ENCODE measurements at places on chromosomes 5 and 9.

DNA sequence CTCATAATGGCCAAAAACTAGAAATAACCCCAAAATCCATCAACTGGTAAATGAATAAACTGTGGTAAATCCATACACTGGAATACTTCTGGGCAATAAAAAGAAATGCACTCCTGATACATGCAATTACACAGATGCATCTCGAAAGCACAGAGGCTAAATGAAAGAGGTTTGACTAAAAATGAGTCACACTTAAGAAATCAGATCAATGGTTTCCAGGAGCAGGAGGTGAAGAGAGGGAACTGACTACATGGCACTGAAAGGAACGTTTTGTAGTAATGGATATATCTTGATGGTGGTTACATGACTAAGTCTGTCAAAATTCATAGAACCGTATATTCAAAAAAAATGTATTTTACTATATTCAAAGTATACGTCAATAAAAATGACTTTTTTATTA is 42.4 kb downstream of the STRBP start:
- no peak for DNase-seq

- no peak for DNase-seq
Observed at GRCh38 chr9:94912700-94913249, 186.3 kb downstream of the AOPEP start.

DNA sequence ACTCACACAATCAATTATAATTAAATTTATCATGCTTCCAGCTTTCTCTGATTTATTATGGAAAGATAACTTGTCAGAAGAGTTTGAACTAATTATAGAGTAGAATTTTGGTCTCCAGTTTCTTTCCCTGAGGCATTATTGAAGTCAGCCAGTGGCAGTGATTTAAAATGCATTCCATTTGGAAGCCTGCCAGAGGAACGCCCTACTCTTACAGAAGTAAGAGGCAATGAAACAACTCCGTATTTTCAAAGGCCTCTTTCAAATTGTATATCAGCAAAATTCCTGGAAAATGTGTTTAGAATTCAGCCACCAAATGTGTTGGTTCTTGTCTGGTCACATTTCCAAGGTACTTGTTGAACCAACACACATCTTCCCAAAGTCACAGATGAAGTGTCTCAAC is 640.9 kb downstream of the SEMA5A start:
- DNase-seq = no peak

GRCh38 chr9:14433351-14434157 is 119.6 kb upstream of the NFIB start:
- DNase-seq = no peak

- DNase-seq = no peak
Observed at GRCh38 chr5:74225587-74225986, 414.9 kb downstream of the ENC1 start.
